ENCODE measurements at places on chromosomes 4 and X. TPM values are rescaled to one million over a fixed set of nuclear protein-coding genes. Genes with fewer than 3 reads are reported as not detected.

The AFP gene
- not detected for total RNA-seq

The AFM gene
- not detected for total RNA-seq

DNA sequence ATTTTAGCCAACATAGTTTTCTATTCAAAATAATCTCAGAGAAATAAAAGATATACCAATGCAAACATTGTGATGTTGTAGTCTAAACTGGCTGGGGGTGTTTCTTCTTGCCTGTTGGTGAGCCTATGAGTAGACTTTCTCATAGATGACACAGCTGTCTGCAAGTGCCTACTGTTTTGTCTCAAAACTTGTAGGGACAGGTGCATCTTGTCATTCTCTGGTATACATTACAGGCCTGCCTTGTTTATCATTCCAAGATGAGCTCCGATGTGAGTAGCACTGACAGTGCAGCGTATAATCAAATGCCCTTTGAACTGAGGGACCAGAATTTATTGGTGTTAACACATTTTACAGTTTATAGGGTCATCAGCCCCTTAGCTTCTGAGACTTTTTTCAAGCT is 353.8 kb downstream of the PRDM5 start:
- no peak overlapping the region for H3K4me3 ChIP-seq
- H3K27me3 ChIP-seq, result no peaks in the 10 kb centered on the region
- no peak overlapping the region for H3K27ac ChIP-seq
- H3K36me3 ChIP-seq, result no peaks in the 10 kb centered on the region

The SORBS2 gene
- 0.25 TPM for total RNA-seq

DNA sequence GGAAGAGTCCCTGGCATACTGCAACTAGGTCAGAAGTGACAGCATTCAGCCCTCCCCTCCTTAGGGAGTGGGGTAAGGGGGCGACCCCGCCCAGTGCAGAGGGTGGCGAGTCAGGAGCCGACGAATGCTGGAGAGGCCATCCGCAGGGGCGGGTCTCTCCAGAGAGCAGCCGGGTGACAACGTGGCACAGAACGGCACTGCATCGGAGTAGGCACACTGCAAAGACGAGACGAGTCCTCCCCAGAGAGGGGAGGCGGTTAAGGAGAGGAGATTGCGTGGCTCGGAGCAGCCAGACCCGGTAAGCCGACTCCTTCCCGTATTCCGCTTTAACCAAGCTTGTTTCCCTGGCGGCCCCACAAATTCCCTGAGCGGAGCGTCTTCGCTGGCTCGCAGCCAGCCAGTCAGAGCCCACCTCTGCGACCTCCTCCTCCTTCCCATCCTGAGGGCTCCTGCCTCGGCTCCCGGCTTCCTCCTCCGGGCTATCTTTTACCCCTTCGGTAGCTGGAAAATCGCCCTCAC is 54.9 kb downstream of the LINC00632 start:
- peaks cover 3% of the 10 kb centered on the region for H3K4me1 ChIP-seq
- H3K36me3 ChIP-seq, result no peaks in the 10 kb centered on the region
- no peak for DNase-seq
- H3K27me3 ChIP-seq, result peaks cover 9% of the 10 kb centered on the region
- no peak overlapping the region for H3K27ac ChIP-seq
- no peak overlapping the region for H3K4me3 ChIP-seq

The STK32B gene
- total RNA-seq, result 0.22 TPM

DNA sequence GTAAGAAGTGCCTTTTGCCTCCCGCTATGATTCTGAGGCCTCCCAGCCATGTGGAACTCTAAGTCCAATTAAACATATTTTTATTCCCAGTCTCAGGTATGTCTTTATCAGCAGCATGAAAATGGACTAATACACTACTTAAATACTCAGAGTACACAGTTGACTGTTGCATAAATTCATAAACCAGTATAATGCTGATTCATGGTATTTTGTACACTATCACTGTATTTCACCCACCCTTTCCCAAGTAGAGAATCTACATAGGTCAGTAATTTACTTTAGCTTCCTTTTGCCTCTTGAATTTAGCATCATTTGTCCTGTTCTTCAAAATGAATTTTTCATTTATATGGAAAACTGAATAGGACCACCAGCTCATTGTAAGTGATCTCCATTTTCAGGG is 58.3 kb upstream of the FHDC1 start:
- H3K27me3 ChIP-seq, result no peaks in the 10 kb centered on the region
- H3K36me3 ChIP-seq, result peaks cover 26% of the 10 kb centered on the region
- H3K4me3 ChIP-seq, result no peak overlapping the region
- DNase-seq, result no peak

DNA sequence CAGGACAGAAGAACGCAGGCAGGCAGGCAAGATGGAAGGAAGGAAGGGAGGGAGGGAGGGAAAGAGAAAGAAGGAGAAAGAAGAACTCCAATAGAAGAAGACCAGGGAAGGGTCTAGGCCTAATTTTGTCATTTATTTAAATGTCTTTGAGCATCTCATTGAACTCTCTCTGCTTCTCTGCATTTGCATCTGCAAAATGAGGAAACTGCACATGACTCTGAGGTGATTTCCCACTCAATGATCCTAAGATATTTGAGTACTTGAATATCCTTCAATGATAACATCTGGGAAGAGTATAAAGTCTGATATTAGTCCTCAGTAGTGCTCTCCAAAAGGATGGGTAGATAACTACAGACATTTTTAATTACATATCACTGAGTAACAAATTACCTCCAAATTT is 33.1 kb upstream of the RBPJ start:
- H3K27me3 ChIP-seq, result no peaks in the 10 kb centered on the region
- no peak overlapping the region for H3K27ac ChIP-seq
- DNase-seq, result peak; percentile 25

The SPANXA2 gene
- not detected for total RNA-seq

GRCh38 chr4:72994670-72995069 is 74.8 kb downstream of the COX18 start:
- H3K4me3 ChIP-seq, result no peak overlapping the region
- no peak overlapping the region for H3K27ac ChIP-seq
- no peaks in the 10 kb centered on the region for H3K36me3 ChIP-seq

DNA sequence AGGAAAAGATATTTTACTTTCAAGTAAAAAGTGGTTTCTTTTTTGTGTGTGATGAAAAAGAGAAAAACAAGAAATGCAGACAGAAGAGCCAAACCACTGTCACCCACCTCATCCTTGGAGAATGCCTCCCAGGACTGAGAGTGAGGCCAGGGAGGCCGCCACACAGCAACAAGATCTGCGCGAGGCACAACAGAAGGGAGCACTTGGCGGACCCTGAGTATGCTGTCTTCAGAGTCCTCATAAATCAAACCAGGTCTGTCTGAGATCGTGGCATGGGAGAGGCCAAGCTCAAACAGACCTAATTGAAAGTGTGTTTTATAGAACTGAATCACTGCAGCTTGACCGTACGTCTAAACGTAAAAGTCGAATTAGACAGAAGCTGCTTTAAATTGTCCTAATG is 134.3 kb upstream of the VCX2 start:
- H3K4me3 ChIP-seq, result no peak overlapping the region
- H3K36me3 ChIP-seq, result no peaks in the 10 kb centered on the region
- no peaks in the 10 kb centered on the region for H3K27me3 ChIP-seq
- no peak overlapping the region for H3K27ac ChIP-seq
- H3K4me1 ChIP-seq, result no peaks in the 10 kb centered on the region

DNA sequence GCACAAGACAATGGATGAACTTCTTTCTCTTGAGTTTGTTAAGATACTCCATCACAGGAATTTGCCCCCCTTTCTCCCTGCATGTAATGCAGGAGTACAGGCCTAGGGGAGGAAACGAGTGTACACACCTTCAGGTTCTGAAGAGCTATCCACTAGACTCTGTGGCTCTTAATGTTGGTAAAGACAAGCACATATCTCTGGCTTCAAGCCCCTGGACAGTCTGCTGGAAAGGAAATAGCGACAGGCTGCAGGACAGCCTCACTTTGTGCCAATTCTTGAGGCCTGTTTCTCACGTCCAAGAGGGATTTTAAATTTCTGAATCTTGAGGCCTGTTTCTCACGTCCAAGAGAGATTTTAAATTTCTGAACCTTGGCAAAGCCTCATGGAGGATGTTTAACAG is 87.1 kb downstream of the RLIM start:
- DNase-seq, result no peak
- H3K4me1 ChIP-seq, result no peaks in the 10 kb centered on the region
- H3K4me3 ChIP-seq, result no peak overlapping the region
- H3K36me3 ChIP-seq, result no peaks in the 10 kb centered on the region
- H3K27me3 ChIP-seq, result no peaks in the 10 kb centered on the region

DNA sequence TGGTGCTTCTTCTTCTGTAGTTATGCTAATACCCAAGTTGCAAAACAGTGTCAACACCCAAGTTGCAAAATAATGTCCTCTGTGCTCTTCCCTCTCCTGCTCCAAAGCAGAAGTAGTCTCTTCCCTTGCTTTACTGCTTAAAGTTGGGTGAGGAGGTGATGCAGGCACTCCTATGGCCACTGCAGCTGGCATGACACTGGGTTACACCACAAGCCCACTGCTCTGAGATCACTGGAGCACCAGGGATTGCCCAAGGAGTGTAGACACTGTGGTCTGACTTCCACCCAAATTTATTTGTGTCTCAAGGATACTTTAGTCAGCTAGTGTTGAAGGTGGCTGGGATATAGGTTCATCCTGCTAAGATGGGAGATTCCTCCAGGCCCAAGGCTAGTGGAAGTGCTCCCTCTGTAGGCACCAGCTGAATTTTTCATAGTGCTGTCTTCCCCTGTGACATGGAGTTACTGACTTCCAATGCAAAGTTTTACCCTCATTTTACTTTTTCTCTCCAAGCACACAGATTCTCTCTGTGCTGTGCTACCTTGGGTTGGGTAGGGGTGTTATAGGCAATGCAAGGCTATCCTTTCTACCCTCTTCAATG is 196.2 kb upstream of the TENT5D start:
- no peaks in the 10 kb centered on the region for H3K36me3 ChIP-seq
- no peaks in the 10 kb centered on the region for H3K4me1 ChIP-seq
- DNase-seq, result no peak

DNA sequence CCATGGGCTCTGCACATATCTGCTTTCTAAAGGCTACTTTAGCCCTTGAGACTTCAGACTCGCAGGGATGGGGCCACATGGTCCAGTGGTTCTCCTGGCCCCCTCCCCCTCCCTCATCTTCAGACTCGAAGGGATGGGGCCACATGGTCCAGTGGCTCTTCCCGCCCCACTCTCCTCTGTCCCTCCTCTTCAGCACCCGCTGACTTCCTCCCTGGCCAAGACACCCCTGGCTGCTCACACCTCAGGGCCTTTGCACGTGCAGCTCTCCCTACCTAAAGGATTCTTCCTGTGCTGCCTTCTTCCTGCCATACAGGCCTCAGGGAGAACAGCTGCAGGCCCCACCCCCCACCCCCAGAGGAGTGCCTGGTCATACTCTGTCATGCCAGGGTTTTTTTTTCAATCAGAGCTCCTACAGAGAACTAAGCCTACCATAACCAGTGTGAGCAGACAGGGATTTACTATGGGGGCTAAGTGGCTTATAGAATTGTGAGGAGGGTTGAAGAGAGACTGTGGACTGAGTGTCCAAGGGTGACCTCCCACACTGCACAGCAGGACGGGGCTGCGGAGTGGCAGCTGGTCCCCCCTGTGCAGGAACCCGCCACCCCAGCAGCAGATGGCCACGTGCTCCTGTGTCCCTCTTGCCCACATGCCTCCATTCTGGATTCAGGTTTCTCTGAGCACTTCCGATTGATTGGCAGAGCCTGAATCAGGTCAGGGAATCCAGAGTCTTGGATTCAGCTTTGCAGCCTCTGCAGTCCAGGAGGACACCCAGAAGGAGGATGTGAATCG is 6.1 kb upstream of the SPON2 start:
- H3K36me3 ChIP-seq, result no peaks in the 10 kb centered on the region
- no peaks in the 10 kb centered on the region for H3K4me1 ChIP-seq
- DNase-seq, result no peak
- H3K27me3 ChIP-seq, result peaks cover 2% of the 10 kb centered on the region

DNA sequence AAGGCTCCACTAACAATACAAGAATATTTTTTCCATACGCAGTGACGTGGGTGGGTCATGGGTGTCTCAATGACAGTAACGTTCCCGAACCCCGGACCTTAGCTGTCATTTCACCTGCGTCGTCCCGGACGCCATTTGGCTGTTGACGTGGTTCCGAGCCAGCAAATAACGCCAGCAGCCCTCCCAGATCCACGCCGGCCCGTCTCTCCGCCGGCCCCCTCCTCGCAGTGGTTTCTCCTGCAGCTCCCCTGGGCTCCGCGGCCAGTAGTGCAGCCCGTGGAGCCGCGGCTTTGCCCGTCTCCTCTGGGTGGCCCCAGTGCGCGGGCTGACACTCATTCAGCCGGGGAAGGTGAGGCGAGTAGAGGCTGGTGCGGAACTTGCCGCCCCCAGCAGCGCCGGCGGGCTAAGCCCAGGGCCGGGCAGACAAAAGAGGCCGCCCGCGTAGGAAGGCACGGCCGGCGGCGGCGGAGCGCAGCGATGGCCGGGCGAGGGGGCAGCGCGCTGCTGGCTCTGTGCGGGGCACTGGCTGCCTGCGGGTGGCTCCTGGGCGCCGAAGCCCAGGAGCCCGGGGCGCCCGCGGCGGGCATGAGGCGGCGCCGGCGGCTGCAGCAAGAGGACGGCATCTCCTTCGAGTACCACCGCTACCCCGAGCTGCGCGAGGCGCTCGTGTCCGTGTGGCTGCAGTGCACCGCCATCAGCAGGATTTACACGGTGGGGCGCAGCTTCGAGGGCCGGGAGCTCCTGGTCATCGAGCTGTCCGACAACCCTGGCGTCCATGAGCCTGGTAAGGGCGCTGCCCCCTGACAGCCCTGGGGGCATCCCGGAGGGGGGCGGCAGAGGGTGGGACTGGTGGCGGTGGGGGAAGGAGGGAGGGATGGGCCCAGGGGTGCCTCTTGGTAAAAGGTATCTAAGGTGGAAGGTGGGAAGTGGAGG is at the start of gene CPE:
Gene CPE (plus strand): TSS at position 264 of the 933 bp plus-strand sequence. CDS start 214 bp downstream, at position 478.
- no peaks in the 10 kb centered on the region for H3K27me3 ChIP-seq
- peak; percentile 72 for DNase-seq
- H3K4me3 ChIP-seq, result peak within 1 kb of the TSS; percentile 29

- H3K4me3 ChIP-seq, result no peak overlapping the region
- H3K36me3 ChIP-seq, result no peaks in the 10 kb centered on the region
- H3K27ac ChIP-seq, result no peak overlapping the region
- no peaks in the 10 kb centered on the region for H3K27me3 ChIP-seq
- no peak for DNase-seq
These were observed 85.0 kb upstream of the FAT1 start for GRCh38 chr4:186808630-186809018.

DNA sequence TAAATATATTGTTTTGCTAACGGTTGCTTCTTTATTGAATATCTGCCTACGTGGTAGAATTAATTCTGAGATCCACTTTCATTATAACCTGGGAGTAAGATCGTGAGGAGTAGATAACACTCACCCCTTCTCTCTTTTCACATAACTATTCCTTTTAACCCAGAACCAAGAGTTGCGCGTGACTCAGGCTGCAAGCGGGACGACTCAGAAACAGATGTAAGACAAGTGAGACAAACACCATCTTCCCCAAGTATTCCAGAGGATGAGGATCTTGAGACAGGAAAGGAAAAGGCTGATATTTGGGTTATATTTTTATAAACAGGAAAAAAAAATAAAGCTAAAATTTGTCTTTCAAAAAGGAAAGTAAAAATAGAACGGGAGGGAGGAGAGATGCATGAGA is 318.8 kb upstream of the NOCT start:
- no peak overlapping the region for H3K4me3 ChIP-seq
- DNase-seq, result no peak
- no peaks in the 10 kb centered on the region for H3K4me1 ChIP-seq
- H3K27ac ChIP-seq, result no peak overlapping the region
- H3K36me3 ChIP-seq, result no peaks in the 10 kb centered on the region
- no peaks in the 10 kb centered on the region for H3K27me3 ChIP-seq

- no peaks in the 10 kb centered on the region for H3K27me3 ChIP-seq
- no peaks in the 10 kb centered on the region for H3K36me3 ChIP-seq
- H3K4me3 ChIP-seq, result no peak overlapping the region
- no peak overlapping the region for H3K27ac ChIP-seq
- no peak for DNase-seq
These were observed 51.8 kb downstream of the MAP7D3 start for GRCh38 chrX:136199365-136199764.
